ENCODE measurements at places on chromosomes 7 and 10.

- DNase-seq = no peak
Observed at GRCh38 chr10:86723009-86723408, 33.4 kb upstream of the BMPR1A start.

- peak; percentile 29 for DNase-seq
Observed at GRCh38 chr10:26217396-26218086, 967 bp downstream of the GAD2 start.

GRCh38 chr10:62252051-62252450 lies 16.6 kb downstream of the RTKN2 start:
- no peak for DNase-seq

DNA sequence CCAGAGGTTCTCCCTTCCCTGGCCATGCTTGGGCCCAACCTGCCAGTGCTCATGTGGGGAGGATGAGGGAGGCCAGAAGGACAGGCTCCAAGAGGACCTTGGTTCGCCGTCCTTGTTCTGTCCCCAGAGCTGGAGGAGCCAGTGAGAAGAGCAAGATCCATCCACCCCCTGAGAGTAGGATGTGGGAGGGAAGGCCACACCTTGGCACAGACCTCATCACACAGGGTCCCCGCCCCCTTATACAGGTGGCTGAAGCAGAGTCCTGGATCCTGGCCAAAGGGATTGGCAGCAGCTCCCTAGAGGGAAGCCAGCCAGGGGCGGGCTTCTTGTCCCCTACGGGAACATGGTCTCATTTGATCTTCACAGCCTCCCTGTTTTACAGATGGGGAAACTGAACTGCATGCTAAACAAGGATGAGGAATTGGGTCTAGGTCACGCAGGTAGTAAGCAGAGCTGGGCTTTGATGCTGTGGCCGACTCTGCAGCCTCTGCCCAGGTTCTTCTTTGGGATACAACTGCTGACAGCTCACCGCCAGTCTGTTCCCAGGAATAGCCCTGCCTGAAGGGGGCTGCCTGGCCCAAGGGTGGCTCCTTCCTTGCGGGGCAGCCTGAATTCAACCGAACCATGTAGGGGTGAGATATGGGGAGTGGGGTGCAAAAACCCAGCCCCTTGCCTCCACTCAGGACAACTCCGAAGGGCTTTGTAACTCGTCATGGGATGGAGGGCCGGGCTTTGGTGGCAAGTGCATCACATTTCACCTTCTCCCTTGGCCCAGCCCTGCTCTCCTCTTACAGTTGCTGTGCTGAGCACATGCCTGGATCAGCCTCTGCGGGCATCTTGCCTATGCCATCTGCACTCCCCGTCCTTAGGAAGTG lies 62.2 kb upstream of the KDM7A start:
- DNase-seq = peak; percentile 16

- DNase-seq = no peak
Observed at GRCh38 chr10:88065383-88066049, 202.1 kb downstream of the PTEN start.

DNA sequence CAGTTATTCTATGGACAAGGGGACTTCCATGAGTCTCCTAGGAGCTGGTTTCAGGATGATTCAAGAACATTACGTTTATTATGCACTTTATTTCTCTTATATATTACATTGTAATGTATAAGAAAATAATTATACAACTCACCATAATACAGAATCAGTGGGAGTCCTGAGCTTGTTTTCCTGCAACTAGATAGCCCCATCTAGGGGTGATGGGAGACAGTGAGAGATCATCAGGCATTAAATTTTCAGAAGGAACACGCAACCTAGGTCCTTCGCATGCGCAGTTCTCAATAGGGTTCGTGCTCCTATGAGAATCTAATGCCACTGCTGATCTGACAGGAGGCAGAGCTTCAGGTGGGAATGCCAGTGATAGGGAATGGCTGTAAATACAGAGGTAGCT lies 137.9 kb downstream of the ANKRD30A start:
- no peak for DNase-seq

- no peak for DNase-seq
Observed at GRCh38 chr10:74859546-74859945, 33.1 kb downstream of the KAT6B start.

DNA sequence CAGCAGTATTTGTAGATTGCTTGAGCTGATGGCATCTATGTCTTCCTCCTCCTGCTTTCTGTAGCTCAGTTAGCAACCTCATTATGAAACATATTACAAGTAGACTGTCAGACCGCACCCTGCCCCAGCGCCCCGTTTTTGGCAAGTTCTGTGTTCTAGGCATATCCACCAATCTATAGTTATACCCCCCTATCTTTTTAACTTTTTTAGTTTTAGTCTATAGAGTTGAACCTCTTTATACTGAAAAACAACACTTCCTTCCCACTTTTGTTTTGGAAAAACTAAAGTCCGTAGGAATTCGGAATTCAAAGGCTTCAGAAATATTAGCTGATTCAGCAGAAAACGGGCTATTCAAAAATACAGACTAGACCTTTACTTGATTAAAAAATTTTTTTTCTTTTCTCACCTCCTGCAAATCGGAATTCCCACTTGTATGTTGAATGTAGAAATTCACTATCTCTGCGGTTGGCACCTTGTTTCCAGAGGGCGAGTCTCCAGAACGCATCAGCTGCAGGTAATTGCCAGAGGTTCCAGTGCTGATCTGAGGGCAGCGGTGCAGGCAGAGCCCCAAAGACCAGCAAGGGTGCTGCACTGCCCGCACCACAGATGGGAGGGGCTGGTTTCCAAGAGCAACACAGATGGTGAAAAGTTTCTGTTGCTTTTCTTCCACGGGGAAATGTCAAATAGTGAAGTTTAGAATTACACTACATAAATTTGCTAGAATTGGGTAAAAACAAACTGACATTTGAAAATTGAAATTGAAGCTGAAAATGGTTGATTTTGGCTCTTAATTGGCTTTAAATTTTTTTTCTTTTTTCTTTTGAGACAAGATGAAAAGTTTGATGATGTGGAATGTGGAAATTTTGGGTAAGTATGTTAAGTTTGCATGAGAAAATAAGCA lies 2.2 kb upstream of the FZD8 start:
- DNase-seq = peak; percentile 3

DNA sequence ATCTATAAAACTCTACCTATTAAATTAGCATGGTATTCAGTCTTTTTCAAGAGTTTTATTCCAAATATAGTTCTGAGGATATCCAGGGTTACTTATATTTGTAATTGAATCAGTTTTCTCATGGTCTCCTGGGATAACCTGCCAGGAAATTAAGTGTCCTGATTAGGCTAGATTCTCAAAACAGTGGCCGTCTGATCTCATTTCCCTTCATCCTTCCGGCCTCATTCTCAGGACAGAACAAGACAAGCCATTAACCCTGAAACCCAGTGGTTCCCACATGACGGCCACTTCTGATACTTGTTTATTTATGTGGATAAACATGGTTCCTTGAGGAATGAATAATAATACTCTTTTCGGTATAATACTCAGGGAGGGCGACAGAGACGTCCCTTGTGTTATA lies 417.6 kb upstream of the POT1 start:
- no peak for DNase-seq

DNA sequence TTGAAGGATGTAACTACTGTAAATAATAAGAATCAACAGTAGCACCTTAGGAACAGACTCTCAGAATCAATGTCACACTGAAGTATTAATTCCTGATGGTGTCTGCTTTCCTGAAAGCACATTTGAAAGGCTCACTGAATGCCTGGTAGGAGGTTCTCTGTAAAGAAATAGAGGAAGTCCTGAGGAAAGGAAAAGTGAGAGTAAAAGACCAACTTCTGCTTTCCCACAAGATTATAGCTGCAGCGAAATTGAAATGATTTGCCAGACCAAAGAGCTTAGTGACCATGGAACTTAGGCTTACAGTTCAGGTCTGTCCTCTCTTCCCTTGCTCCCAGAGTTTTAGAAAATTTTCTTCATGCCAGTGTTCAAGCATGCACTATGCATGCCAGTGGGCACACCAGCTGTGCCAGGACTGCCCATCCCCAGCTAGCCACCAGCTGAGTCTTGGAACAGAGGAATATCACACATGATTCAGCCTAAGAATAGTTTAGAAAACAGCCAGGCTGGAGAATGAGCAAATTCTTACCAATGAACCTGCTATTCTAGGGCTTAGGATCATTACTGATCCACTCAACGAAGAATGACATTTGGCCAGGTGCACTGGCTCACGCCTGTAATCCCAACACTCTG lies 123.2 kb downstream of the HERPUD2 start:
- no peak for DNase-seq

GRCh38 chr7:55024776-55025175 lies 6.0 kb downstream of the EGFR start:
- no peak for DNase-seq

- no peak for DNase-seq
Observed at GRCh38 chr10:122245136-122245535, 26.0 kb upstream of the BTBD16 start.

DNA sequence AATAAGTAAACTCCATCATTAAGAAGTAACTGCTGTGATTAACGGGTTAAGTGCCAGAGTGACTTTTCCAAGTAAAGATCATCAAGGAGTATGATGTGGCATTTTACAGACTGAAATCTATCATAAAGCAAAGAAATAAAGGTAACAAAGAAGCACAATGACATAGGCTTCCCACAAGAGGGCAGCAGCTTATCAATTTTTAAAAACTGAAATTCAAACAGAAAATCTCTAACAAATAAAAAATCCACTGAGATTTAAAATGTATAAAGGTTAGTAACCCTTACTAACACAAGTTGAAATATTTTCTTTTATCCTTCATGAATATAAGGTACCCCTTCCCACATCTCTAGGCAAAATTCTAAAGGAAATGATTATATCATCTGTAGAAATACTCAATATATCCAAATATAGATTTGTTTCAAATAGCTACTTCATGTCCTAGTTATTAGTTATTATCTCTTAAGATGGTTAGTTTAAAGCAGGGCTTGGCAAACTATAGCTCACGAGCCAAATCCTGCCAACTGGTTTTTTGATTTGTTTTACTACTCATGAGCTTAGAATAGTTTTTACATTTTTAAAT lies 29.2 kb downstream of the FAM3C start:
- DNase-seq = no peak

- no peak for DNase-seq
Observed at GRCh38 chr7:99459087-99459486, 6.9 kb downstream of the ATP5MF start.

- DNase-seq = no peak
Observed at GRCh38 chr7:17477182-17477581, 178.7 kb downstream of the AHR start.

GRCh38 chr10:72043016-72043834 lies 45.1 kb downstream of the SPOCK2 start:
- no peak for DNase-seq

GRCh38 chr7:81161451-81162075 lies 242.7 kb upstream of the SEMA3C start:
- peak; percentile 88 for DNase-seq

DNA sequence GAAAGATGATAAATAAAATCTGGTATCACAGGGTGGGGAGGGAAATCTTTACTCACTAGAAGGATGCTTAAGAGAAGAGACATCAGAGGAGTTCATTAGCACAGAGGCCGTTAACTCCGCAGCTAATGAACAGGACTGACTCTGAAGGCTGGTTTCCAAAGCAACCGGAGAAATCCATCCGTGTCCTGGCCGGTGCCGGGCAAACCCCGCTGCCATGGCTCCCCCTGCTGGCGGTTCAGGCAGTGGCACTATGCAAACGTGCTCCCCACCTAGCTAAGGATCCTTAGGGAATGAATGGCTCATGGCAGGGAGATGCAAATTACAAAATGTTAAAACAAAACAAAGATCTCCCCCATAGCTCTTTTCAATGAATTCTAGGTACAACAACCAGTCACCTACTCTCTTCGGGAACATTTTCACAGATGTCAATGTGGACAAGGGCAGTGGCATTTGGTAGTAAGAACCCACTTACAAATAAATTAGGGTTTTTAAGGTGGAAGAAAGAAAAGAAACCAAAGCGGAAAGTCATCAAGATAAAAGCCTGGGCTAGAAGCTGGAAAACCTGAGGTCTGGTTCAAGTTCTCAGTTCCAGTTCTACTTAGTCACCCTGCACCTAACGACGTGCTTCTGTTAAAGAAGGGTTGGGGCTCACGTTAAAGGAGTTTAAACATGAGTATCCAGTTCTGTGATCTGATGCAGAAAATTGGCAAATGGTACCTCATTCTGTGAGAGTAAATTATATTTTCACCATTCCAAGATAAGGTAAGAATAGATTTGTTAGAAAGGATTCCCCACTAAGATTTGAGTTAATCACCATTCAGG lies 138.2 kb downstream of the SVIL start:
- peak; percentile 45 for DNase-seq

GRCh38 chr10:8079126-8079525 lies 24.6 kb downstream of the GATA3 start:
- no peak for DNase-seq

- DNase-seq = peak; percentile 95
Observed at GRCh38 chr7:130273081-130273932, 6.6 kb downstream of the CPA2 start.

GRCh38 chr7:47438411-47439029 lies 143.4 kb downstream of the TNS3 start:
- DNase-seq = no peak

DNA sequence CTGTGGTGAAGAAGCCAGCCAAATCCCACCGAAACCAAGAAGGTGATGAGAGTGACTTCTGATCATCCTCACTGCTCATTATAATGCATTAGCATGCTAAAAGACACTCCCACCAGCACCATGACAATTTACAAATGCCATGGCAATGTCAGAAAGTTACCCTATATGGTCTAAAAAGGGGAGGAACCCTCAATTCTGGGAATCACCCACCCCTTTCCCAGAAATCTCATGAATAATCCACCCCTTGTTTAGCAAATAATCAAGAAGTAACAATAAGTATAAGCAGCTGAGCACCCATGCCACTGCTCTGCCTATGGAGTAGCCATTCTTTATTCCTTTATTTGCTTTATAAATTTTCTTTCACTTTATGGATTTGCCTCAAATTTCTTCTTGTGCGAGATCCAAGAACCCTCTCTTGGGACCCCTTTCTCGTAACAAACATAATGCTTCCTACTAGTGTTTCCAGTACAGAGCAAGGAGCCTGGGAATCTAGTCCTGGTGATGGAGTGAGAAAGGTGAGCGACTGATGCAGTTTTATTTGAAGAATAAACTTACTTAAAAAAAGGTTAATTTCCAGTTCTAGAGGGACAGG lies 18.4 kb upstream of the EXOC6 start:
- no peak for DNase-seq

GRCh38 chr7:120926943-120927346 lies 23.6 kb upstream of the ING3 start:
- DNase-seq = no peak

- no peak for DNase-seq
Observed at GRCh38 chr7:127821146-127821545, 169.2 kb downstream of the SND1 start.

GRCh38 chr10:103922659-103923058 lies 4.7 kb upstream of the STN1 start:
- DNase-seq = no peak

- peak; percentile 32 for DNase-seq
Observed at GRCh38 chr10:80202934-80203834, 2.2 kb downstream of the ANXA11 start.

GRCh38 chr10:84224411-84225028 lies 824 bp downstream of the LRIT2 start:
- no peak for DNase-seq

GRCh38 chr10:74677951-74678350 lies 148.4 kb upstream of the KAT6B start:
- no peak for DNase-seq

GRCh38 chr10:97169063-97169462 lies 16.7 kb downstream of the SLIT1 start:
- no peak for DNase-seq

- DNase-seq = no peak
Observed at GRCh38 chr10:34966040-34966439, 124.1 kb downstream of the CUL2 start.

GRCh38 chr7:40306596-40306995 lies 171.8 kb downstream of the SUGCT start:
- DNase-seq = no peak

All from NCI-H524 (cell line).